Stomach (tissue), 19 donors: ENCODE measurements at places on chromosomes 6 and 20. TPM values are rescaled to one million over a fixed set of nuclear protein-coding genes. Genes with fewer than 3 reads are reported as not detected.

BPIFB1 gene
- 22.7 TPM for polyA plus RNA-seq

RAMACL gene
- polyA plus RNA-seq = 0.25 TPM

PHACTR3 gene
- 3.7 TPM for polyA plus RNA-seq

WFDC5 gene
- not detected for polyA plus RNA-seq

BNIP5 gene
- polyA plus RNA-seq = 3.8 TPM

EFCAB8 gene
- not detected for polyA plus RNA-seq

OOEP gene
- 0.18 TPM for polyA plus RNA-seq

WFDC12 gene
- polyA plus RNA-seq = 0.15 TPM

PSMF1 gene
- polyA plus RNA-seq = 41.8 TPM

GJA1 gene
- 9.5 TPM for polyA plus RNA-seq

CST9L gene
- not detected for polyA plus RNA-seq

CAPN11 gene
- 0.19 TPM for polyA plus RNA-seq

GSTA2 gene
- 7.6 TPM for polyA plus RNA-seq

TSHZ2 gene
- 6.8 TPM for polyA plus RNA-seq

SLC9A8 gene
- polyA plus RNA-seq = 9.8 TPM

HLA-DQA1 gene
- polyA plus RNA-seq = 5.0 TPM

EEF1A2 gene
- 4.6 TPM for polyA plus RNA-seq

ME1 gene
- 5.2 TPM for polyA plus RNA-seq

CST2 gene
- polyA plus RNA-seq = not detected

LTB gene
- 13.4 TPM for polyA plus RNA-seq

FKBP1C gene
- polyA plus RNA-seq = 0.19 TPM

CCN5 gene
- 2.5 TPM for polyA plus RNA-seq

PACRG gene
- 2.9 TPM for polyA plus RNA-seq

SMIM28 gene
- polyA plus RNA-seq = not detected

RING1 gene
- 37.4 TPM for polyA plus RNA-seq

TDRD6 gene
- 0.48 TPM for polyA plus RNA-seq

RBPJL gene
- polyA plus RNA-seq = 10.4 TPM

MAK gene
- 0.06 TPM for polyA plus RNA-seq

STMND1 gene
- not detected for polyA plus RNA-seq

PDSS2 gene
- 7.7 TPM for polyA plus RNA-seq
